ENCODE measurements at places on chromosomes 11 and 22. TPM values are rescaled to one million over a fixed set of nuclear protein-coding genes. Genes with fewer than 3 reads are reported as not detected.

DNA sequence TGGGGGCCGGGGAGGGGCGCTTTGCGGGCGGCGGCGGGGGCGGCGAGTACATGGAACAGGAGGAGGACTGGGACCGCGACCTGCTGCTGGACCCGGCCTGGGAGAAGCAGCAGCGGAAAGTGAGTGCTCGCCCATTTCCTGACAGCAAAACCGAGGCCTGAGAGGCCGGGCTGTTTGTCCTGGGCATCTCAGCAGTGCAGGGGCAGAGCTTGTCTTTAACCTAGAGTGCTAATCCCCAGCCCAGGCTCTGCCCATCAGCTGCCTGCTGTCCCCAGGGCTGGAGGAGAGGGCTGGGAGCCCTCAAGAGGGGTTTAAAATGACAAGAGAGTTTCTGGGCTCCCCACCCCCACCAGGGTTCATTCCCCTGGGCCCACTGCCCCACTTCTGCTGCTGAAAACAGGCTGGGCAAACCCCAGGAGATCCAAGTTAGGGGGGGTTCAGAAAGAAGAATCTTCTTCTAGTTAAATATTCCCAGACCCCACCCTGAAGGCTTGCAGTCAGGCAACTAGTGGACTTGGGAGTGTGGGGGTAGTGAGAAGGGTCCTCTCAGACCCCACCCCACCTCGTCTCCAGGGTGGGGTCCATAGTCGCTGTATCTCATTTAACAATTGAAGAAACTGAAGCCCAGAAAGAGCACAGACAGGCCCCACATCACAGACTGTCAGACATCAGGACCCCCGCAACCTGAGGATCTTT is 411 bp downstream of the ACTN3 start:
- ATAC-seq = no peak

- ATAC-seq = peak; percentile 82
Measured at GRCh38 chr11:72012897-72013721, 14.4 kb downstream of the IL18BP start.

- no peak for ATAC-seq
Measured at GRCh38 chr22:30782613-30783012, 87.9 kb downstream of the OSBP2 start.

DNA sequence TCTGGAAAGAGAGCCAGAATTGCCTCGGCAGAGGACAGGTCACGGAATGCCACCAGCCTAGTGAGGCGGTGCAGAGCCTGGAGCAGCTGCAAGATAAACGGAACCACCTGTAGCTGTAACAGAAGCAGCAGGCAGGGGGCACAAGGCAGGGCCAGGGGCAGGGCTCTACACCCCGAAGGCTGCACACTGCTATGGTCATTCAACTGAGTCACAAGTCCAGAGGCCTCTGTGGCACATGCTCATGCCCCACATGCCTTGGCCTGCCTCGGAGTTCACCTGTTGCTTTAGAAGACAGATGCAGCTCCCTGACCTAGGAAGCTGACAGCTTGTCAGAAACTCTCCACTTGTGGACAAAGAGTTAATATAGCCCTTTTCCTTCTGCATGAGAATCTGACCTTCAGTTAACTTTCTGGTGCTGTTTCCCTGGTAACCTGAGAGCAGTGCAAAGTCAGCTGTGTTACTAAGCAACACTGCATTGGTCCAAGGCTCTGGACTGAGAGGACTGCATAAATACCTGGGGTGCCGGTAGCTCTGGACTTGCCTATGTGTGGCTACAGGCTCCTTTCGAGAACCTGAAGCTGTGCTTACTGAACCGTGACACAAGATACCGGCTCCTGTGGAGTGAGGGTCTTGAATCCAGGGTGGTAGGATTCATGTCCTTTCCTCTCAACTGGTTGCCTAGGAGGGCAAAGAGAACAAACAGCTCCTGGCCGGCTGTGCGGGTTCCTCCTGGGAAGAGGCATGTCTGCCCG is 10.5 kb downstream of the COMMD9 start:
- no peak for ATAC-seq

GRCh38 chr11:120956710-120957495 is 67.0 kb upstream of the TBCEL start:
- ATAC-seq = no peak

DNA sequence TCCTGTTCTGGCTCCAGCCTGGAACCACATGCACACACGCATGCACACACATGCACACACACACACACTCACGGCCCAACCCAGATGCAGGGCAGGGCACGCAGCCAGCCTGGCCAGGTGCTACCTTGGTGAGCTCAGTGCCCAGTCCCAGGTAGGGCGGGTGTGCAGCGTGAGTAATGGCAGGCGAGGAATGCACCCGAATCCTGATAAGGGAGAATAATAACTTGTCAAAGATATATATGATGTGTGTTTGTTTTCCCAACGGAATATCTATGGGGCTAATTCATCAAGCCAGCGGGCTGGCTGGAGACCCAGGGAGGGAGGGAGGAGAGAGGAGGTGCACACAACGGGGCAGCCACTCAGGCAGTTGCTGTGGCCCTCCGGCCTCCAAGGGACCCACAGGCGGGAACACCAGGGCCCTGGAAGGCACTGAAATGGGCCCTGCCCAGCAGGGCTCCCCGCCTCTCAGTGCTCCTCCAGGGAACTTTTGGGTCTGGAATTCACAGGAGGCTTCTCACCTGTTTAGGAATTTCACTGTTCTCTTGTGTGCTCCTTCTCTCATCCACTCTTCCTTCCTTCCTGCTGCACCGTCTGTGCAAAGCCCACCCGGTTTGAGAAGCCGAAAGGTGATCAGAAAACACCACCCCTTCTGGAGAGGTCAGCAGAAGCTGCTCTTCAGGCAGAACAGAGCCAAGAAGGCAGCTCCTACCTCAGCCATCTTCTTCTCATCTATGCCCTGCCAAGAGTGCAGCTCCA is 79.0 kb downstream of the BUD13 start:
- no peak for ATAC-seq

DNA sequence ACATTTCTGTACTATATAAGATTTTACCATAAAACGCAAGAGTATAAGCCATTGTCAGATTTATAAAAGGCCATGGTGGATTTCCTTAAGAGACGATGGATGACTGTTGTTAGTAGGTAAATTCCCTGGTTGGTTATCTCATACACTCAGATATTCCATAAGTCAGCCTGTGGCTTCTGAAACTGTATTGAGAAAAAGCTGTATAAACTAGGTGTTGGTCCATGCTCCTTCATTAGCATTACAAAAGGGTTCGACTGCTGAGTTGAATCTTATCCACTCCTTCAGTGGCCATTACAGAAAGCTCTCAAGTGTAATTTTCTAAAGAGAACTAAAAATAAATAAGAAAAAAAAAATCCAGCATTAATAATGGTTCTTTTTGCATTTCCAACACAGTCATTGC is 5.3 kb downstream of the GRAP2 start:
- ATAC-seq = no peak

The KREMEN1 gene
- total RNA-seq = 17.4 TPM

The TSSK2 gene
- not detected for total RNA-seq

- ATAC-seq = no peak
Measured at GRCh38 chr11:45250035-45250718, 36.0 kb downstream of the SYT13 start.

DNA sequence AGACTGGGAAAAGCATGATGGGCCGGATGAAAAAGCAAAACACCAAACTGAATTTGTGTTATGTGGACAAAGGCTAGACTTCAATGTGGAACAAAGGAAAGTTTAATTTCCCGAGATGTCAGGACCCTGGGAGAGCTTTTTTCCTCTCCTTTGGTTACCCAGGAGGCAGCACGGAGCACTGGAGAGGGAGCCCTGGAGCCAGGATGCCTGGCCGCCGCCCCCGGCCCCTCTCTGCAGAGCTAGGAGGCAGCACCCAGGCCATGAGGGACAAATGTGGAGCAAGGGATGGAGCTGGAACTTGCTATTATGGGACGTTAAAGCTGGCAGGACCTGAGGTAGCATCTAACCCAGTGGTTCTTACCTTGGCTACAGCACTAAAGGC is 108.9 kb downstream of the MORC2 start:
- ATAC-seq = no peak

- ATAC-seq = no peak
Measured at GRCh38 chr11:12042215-12042676, 33.8 kb upstream of the DKK3 start.

GRCh38 chr11:117875382-117876058 is 938 bp downstream of the FXYD6 start:
- no peak for ATAC-seq

- no peak for ATAC-seq
Measured at GRCh38 chr11:18650859-18651557, 16.9 kb upstream of the SPTY2D1 start.

DNA sequence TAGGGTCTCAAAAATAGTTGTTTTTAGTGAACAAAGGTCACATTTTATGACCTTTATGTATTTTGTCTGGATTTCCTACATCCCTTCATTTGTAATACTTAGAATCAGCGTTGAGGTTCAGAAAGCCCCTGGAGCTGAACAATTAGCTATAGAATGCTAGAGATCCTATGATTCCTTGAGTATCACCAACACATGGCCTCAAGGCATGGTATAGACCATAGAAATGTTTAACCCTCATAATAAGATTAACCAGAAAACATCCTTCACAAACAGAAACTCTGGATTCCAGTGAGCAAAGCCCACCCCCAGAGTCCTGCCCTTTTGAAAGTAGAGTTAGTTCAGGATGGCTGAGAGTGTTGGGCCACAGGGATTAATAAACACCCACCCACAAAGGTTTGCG is 77.3 kb downstream of the CYB5R2 start:
- ATAC-seq = no peak
